ENCODE measurements at places on chromosomes 16 and 17.

- no peak for DNase-seq
Observed at GRCh38 chr17:65956814-65957213, 235.1 kb downstream of the CEP112 start.

DNA sequence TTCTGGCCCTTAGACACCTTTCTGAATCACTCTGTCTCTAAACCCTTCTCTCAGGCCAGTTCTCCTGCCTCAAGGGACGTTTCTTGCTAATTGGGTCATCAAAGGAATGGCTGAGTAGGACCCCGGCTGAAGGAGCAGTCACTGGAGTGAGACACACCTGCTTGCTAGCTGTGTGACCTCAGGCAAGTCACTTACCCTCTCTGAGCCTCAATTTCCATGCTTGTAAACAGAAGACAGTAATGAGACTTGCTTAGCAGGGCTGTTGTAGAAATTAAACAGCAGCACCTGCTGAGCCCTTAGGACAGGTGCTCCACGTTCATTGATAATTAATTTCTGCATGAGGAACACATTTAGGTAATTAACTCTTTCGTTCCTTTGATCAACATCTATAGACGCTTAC lies 6.8 kb downstream of the CIBAR2 start:
- DNase-seq = no peak

DNA sequence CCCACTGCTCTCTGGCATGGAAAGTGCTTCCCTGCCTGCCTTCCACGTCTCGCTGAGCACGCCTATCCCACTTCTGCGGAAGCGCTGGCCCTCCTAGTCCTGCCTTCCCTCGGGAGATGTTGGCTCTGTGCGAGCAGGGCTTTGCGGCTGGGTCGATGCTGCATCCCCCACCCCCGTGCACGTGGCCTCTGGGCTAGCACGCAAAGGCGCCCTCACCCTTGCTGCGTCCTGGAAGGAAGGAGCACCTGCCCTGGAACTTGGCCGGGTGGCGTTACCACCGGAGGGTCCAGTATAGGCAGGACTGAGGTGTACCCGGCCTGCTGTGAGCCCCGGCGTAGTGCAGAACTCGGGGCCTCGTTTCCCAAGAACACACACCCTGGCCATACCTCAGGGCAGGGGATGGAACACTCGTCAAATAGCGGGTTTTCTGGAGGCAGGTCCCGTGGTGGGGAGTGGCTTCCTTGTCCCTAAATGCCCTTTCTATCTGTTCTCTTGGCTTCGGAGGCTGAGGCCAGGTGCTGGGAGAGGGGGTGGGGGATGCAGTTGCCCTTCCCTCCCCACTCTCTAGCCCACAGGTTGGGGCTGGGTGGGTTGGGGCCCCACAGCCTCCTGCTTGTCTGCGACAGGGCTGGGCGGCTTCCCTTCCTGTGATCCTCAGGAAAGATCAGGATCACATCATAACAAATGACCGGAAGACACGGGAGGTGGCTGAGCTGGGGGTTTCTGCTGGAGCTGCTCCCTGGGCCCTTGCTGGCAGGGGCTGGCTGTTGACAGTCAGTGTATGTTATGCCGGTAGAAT lies 17.4 kb downstream of the BAIAP2 start:
- no peak for DNase-seq

- DNase-seq = no peak
Observed at GRCh38 chr16:84156342-84156784, 11.3 kb downstream of the DNAAF1 start.

GRCh38 chr17:79806446-79806760 lies 9.5 kb upstream of the CBX8 start:
- no peak for DNase-seq

DNA sequence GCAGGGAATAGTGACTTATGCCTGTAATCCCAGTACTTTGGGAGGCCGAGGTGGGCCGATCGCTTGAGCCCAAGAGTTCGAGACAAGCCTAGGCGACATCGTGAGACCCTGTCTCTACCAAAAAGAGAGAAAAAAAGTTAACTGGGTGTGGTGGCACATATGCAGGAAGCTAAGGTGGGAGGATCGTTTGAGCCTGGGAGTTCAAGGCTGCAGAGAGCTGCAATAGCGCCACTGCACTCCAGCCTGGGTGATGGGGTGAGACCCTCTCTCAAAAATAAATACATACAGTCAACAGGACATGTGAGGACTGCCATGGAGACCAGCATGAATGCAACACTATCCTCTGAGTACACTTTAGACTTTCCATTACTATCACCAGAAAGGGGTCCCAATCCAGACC lies 15.4 kb upstream of the ST6GALNAC2 start:
- DNase-seq = no peak

- no peak for DNase-seq
Observed at GRCh38 chr16:87369117-87369765, 14.3 kb downstream of the FBXO31 start.

DNA sequence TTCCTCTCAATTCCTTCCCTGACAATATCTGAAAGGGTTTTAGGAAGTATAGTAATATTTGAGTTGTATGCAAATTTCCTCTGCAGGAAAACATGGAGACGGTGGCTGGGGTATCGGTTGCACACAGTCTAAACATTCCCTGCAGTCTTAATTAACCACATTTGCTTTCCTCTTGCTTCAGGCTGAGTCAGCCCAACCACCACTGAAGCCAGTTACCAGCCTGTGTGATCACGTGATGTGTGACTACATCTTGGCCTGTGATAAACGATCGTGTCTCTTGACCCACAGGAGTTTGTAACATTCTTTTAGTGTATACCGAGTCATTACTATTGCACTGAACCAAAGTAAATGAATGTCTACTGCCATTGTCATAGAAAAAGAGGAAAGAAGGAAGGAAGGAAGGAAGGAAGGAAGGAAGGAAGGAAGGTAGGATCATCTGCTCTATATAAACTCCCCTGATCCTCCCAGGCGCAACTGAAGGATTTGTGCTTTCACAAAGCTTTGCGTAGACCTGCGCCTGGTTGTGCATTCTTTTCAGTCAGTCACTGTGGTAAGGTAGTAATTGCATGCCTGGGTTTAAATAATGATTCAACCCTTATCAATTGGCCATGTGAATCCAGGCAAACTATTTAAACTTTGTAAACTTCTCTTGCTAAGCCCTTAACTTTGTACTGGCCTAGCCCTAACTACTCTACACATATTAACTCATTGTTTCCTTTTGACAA lies 280.6 kb upstream of the SALL1 start:
- DNase-seq = peak; percentile 97

DNA sequence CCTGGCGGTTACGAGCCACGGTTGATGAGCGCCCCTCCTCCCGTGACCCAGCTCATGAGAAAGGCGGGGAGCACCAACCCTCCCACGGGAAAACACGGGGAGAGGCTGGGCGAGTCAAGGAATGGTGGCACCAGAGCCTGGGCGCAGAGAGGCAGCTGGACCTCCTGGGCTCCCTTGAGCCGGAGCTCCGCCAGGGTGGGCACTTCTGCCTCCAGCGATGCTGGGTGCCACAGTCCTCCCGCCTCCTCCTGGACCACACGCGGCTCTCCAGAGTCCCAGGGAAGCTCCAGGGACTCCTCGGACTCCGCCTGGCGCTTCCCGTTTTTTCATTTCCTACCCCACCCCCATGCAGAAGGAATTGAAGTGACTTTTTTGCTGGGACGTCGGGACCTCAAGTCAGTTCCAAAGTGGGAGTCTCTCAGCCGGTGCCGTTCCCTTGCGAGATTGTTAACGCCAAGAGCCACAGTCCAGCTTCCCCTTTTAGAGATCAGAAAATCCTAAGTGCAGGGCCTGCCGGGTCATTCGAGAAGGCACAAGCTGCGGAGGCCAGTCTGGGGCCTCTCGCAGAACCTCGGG lies 6.6 kb upstream of the CBX8 start:
- DNase-seq = no peak

DNA sequence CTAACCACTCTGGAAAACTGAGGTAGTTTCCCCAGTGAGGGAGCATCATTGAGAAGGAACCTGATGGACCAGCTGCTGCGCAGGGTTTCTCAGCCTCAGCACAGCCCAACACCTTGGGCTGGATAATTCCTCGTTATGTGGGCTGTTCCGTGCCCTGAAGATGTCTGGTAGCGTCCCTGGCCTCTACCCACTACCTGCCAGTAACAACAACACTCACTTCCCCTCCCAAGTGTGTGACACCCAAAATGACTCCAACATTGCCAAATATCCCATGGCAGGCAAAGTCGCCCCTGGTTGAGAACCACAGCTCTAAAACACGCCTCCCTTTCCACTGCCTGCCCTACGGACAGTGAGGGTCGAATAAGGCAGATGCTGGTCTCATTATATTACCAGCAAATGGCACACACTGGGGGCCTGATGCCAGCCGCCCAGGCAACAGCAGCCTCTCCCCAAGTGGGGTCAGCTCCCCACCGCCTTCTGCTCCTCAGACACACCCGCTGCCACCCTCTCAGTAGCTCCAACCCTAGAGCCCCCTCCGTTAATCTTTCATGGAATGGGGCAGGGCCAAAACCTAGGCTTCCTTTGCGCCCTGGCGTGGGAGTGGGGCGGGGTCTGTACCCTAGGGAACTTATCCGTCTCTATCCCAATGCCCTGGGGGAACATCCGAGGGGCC lies 1.0 kb downstream of the RHBDF2 start:
- no peak for DNase-seq

DNA sequence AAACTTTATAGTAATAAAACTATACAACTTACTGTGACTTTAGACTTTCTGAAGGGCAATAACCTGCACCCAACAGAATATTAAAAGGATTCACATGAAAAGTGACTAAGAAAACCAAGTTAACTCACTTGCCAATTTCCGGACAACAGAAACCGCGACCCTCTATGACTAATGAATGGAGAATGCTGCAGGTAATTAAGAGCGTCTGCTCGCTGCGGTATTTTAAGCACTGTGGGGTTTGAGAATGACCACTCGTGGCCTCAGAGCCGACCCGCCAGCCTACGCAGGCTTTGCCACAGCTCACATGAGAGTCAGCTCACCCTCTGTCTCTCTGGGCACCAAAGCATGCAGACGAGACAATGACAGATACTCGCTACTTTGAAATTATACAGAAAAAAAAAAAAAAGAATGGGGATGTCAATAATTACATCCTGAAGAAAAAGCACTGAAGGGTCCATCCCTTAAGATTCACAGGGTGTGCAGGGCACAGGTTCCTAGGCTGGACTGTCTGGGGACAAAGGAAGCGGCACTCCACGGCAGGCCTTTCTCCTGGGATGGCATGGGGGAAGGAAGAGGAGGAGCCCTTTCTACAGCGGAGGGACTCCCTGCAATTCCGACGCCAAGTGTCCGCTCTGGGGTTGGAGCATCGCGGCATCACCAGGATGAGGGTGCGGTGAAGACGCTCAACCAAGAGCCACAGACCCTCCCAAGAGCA lies 35.0 kb downstream of the ZCCHC14 start:
- DNase-seq = peak; percentile 94

DNA sequence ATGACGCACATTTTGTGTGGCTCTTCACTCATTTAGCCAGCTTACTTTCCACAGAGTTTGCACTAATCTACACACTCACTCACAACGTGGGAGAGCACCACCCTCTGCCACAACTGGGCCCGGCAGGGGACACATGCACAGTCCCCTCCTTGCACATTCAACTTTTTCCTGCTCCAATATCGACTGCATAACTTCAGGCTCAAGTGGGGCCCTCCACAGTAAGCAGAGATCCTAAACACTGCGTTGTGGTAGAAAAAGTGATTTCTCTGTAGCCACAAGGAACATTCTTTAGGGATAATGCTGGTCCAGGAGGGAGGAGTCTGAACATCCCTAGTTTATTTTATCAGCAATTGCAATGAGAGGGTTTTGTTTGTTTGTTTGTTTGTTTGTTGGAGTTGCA lies 40.0 kb downstream of the MRPS23 start:
- DNase-seq = no peak

- no peak for DNase-seq
Observed at GRCh38 chr16:62018301-62019060, 17.8 kb downstream of the CDH8 start.
